ENCODE measurements at places on chromosomes 7 and 10.

DNA sequence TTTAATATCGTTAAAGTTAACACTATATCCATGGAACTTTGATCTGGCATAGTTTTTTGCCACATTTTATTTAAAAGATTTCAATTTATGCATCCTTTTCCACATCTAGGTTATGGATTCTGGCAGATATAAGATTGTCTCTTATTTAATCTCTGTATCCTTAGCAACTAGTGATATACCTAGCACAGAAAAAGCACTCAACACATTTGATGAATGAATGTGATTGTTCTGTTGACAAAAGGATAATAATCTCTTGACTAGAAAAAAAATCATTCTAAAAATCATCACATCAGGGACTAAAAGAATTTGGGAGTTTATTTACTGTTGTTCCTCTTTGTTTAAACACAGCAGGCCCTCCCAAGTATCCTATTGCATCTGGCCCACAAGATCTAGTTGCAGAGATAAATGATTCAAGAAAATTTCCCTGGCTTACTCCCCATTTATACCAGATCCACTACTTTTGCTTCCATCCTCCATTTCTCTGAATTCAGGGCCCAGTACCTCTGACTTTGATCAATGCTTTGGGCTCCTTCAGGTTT, 84.0 kb upstream of the C1GALT1 start:
- no peak for DNase-seq

DNA sequence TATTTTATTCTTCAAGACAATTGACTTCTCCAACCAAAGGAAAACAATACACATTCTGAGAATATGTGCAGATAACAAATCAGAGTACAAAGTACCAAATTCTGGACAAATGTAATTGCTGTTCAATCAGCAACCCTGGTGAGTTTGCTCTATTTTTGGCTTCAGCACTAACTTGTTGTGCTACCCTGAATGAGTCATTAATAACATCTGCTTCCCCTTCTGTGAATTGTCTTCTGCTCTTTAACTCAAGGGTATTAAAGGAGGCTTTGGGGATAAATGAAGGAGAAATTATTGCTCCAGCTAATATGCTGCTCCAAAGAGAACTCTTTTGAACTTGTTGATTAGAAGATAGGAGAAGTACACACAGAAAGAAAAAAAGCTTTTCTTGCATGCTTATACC, 459.3 kb downstream of the HTR7 start:
- no peak for DNase-seq

GRCh38 chr7:96061009-96061408, 260.9 kb downstream of the SLC25A13 start:
- no peak for DNase-seq

DNA sequence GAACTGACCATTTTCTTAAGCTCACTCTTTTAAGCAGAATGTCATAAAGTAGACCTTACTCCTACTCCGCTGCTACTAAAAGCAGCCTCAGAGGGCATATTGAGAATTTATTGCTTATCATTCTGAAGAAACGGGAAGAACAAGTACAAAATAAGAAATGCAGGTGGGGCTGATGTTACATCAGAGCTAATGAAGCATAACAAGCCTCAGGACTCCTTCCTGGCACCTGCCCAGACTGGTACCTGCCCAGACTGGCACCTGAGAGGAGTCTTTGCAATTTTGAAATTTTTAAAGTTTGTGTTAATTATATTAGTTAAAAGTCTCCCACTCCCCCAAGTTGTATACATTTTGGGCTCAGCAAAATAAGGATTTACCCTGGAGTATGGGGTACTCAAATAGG, 162.4 kb downstream of the SEMA3E start:
- no peak for DNase-seq

DNA sequence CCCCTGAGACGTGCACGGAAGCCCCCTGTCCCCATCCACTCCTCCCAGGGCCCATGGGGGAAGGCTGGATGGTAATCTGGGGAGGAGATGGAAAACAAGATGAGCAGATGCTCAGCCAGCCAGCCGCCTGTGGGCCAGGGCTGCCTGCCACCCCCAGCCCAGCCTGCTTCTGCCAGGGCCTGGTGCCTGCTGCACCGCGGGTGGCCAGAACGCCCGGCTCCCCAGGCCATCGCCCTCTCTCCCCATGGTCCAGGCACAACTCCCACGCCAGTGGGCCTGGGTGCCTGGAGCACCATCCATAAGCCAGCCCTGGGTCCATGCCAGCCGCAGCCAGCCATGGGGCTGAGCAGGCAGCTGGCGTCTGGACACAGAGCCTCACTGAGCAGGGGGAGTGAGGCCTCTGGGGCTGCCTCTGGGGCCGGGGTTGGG, 57.2 kb upstream of the ELN start:
- DNase-seq, result no peak

DNA sequence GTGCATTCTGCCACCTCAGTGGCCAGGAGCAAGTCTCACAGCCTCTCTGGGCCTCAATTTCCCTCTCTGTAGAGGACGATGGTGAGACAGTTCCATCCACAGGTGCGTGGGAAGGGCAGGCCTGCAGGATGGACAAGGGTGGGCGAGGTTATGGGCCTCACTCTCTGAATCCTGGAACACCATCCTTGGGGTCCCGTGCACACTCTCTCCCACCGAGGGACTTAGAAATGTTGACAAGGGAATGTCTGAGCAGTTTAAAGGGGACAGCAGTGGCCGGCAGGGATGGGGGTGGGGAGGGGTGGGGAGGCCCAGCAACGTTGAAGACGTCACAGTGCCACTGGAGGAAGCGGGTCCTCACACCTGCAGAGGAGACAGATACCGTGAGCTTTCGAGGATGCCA, 111.5 kb downstream of the FOXL3 start:
- no peak for DNase-seq

GRCh38 chr10:37860494-37861190, 3.2 kb upstream of the ZNF248 start:
- DNase-seq, result no peak

DNA sequence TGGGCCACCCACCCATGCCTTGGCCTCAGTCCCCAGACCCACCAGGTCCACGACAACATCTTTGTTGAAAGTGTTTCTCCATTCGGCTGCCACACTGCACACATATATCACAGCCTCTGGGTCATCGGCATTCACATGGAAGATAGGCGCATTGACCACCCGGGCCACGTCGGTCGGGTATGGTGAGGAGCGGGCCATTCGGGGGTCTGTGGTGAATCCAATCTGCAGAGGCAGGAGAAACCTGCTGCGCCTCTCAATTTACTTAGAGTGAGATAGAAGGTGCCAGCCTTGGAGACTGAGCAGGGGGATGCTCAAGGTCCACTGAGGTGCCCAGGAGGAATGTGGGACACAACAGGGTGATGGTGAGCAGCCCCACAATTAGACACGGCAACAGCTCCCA, 16.4 kb downstream of the OGDHL start:
- DNase-seq, result no peak

GRCh38 chr10:120989279-120989678, 138.1 kb downstream of the WDR11 start:
- DNase-seq, result no peak

DNA sequence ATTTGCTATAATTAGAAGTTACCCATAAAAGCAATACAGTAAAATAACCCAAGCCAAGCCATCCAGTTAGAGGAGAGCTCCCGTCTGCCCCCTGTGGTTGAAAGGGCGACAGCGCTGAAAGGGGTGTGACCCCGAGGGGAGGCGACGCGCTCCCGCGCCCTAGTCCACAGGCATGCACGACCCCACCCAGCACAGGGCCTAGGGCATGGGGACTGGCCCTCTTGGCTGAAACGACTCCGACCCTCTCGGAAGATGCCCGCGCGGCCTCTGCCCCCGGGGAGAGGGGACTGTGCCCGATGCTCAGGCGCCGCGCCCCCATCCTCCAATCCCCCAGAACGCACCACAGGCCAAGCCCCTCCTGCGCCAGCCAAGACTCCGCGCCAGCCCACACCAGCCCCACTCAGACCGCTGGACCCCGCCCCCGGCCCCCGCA, 64.0 kb downstream of the CSGALNACT2 start:
- peak; percentile 41 for DNase-seq

DNA sequence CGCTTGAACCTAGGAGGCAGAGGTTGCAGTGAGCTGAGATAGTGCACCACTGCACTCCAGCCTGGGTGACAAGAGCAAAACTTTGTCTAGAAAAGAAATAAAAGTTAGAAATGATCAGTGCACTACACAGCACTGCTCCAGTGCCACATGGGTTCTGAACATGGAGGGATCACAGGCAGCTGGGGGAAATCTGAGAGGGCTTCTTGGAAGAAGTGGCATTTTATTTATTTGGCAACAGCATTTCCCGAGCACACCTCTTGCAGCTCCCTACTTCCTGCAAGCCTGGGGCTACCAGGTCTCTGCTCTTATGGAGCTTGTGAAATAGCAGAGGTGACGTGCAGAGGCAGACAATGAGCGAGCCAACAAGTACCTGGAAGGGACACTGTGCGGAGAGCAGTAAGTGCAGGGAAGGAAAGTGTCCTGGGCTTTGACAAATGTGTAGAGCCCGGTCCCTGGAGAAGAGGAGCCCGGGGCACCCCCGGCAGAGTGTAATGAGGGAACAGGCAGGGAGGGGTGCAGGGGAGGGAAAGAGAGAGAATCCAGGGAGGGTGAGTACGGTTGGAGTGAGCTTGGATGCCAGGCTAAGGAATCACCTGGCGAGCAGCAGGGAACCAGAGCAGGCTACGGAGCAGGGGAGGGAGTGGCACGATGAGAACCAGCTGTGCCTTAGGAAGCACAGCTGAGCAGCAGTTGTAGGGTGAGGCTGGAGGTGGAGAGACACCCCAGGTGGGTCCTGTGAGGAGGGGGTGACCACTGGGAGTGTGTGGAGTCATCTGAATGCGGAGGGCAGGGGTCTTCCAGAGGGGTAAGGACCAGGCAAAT, 104.6 kb upstream of the CTBP2 start:
- DNase-seq, result peak; percentile 30

DNA sequence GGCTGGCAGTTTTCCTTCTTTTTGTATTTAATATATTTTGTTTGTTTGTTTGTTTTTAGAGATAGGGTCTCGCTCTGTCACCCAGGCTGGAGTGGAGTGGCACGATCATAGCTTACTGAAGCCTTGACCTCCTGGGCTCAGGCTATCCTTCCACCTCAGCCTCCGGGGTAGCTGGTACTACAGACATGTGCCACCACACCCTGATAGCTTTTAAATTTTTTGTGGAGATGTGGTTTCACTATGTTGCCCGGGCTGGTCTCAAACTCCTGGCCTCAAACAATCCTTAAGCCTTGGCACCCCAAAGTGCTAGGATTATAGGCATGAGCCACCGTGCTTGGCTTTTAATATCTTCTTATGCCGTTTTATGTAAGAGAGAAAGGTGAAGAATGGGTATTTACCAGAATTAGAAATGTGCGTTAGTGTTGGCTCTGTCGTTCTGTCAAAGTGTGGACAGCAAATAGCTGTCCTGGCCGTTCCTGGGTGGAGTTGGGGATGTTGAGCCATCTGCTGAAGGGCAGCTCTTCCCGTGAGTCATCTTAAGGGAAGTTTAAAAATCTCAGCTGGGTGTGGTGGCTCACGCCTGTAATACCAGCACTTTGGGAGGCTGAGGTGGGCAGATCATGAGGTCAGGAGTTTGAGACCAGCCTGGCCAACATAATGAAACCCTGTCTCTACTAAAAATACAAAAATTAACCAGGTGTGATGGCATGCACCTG, 14.8 kb downstream of the OGDH start:
- DNase-seq, result no peak

GRCh38 chr10:72611783-72612182, 14.1 kb downstream of the MICU1 start:
- no peak for DNase-seq

DNA sequence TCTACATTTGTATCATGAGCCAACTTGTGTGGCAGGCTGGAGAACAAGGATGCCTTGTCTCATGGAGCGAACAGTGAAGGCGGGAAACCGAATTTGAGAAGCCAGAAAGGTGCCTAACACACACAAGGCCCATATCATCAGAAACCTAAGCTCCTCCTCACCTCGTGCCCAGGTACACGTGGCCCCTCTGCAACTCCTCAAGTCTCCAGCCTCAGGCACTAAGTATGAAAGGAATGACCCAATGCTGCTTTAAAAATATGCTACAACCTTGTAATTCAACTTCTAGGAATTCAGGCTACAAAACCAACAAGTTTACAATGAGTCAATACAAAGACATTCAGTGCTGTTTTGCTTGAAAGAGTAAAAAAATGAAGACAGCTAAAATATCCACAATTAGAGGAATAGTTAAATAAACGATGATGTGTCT, 95.7 kb downstream of the CDK6 start:
- DNase-seq, result no peak

DNA sequence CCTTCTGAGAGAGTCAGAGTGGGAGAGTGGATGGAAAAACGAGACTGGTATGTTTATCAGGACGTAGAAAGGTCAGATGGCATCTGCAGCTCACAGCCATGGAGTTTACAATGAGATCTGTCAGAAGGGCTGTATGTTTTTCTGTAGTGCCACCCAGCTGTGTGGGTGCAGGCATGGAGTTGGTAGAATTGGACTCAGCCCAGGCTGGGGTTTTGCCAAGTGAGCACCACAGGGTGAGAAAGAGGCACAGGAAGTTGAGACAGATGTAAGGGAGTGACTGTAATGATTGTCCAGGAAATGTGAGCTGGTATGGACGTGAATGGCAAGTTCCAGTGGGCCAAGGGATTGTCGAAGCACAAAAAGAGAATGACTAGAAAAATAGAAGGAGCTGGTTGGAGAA, 9.1 kb upstream of the ZYX start:
- no peak for DNase-seq

GRCh38 chr7:40421433-40421832, 286.6 kb downstream of the SUGCT start:
- DNase-seq, result no peak

GRCh38 chr7:50939021-50939420, 156.3 kb upstream of the GRB10 start:
- no peak for DNase-seq

- peak; percentile 35 for DNase-seq
These were observed 3.1 kb upstream of the CUX1 start for GRCh38 chr7:101814081-101814990.

- no peak for DNase-seq
These were observed 107.7 kb upstream of the FAM20C start for GRCh38 chr7:84633-85020.

GRCh38 chr10:58384095-58384494, 1.1 kb upstream of the TFAM start:
- no peak for DNase-seq

- DNase-seq, result peak; percentile 23
These were observed 2.3 kb downstream of the DNTT start for GRCh38 chr10:96306516-96306915.

- DNase-seq, result no peak
These were observed 65.6 kb downstream of the NOD1 start for GRCh38 chr7:30412782-30413504.

GRCh38 chr7:23334482-23335056, 35.4 kb downstream of the MALSU1 start:
- DNase-seq, result peak; percentile 4

- DNase-seq, result peak; percentile 55
These were observed 282.9 kb downstream of the ADARB2 start for GRCh38 chr10:1454428-1454827.

Data from NCI-H345 (cell line).